Left ventricle myocardium inferior (tissue), 1 donor: ENCODE measurements at places on chromosomes 4 and X. TPM values are rescaled to one million over a fixed set of nuclear protein-coding genes. Genes with fewer than 3 reads are reported as not detected.

TMEM144 gene
- 11.4 TPM for total RNA-seq

DNA sequence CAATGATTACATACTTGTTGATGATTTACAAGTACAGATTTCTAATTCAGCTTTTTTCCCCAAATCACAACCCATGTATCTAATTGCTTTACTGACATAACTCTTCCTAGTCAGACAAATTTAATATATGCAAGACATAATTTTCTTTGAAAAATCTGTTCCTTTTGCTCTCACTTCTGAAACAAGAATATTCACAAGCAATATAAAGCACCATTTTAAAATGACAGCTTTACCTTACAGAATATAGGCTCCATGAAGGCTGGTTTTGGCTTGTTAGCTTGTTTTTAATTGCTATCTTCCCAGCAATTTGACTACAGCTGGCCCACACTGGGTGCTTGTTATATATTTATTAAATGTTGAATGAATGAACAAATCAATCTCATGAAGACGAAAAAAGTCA lies 24.5 kb downstream of the GPM6A start:
- H3K27ac ChIP-seq: no peak overlapping the region
- no peaks in the 10 kb centered on the region for H3K27me3 ChIP-seq
- DNase-seq: no peak
- no peaks in the 10 kb centered on the region for H3K36me3 ChIP-seq

DNA sequence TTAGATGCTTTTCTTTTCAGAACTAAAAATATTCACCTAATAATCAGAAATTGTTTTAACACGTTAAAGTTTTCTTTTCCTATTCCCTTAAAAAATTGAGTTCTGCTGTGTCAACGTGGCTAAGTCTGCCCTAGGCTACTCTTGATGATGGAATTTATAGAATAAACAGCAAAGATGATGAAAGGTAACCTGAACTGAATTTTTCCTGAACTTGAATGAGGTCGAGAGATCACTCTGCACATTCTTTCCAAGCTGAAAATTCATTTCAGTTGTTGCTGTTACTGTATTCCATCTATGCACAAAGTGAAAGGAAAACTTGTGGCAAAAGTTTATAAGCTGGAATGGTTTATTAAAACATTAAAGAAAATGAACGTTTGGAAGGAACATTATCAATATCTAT lies 245.9 kb upstream of the GIMD1 start:
- no peak overlapping the region for H3K27ac ChIP-seq
- H3K4me1 ChIP-seq: no peaks in the 10 kb centered on the region
- no peaks in the 10 kb centered on the region for H3K27me3 ChIP-seq
- H3K36me3 ChIP-seq: no peaks in the 10 kb centered on the region

- no peaks in the 10 kb centered on the region for H3K36me3 ChIP-seq
- no peak overlapping the region for H3K4me3 ChIP-seq
- H3K4me1 ChIP-seq: peaks cover 60% of the 10 kb centered on the region
- H3K27me3 ChIP-seq: no peaks in the 10 kb centered on the region
- no peak overlapping the region for H3K27ac ChIP-seq
- DNase-seq: no peak
Observed at GRCh38 chr4:174278467-174278866, 5.0 kb downstream of the FBXO8 start.

BEX5 gene
- total RNA-seq: 0.99 TPM

DNA sequence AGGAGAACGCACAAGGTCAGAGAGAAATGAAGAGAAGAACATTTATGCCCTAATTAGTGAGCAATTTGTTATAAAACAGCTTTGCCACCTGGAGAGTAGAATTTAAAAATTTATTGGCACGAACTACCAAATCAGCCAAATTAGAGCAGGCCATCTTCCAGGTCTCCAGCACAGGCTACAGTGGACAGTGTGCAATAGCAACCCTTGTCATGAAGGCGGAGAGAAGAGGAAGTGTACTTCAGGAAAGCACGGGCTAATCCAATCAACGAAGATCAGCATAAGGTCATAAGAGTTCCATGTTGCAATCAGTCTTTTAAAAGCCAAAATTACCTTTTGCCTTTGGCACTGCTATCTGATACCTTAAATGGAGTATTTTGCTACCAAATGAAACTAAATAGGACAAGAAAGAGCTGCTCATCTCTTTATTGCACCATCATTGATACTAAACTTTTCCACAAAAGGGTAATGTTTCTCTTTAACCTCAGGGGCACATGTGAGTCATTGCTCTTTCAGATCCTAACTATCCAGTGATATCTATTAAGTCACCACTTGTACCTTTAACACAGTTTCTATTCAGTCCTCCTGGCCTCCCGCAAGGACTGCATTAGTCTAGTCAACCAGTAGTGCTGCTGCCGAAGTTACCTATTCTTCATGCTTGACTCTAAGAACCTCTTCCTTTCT lies 19.9 kb downstream of the ANK2 start:
- no peak overlapping the region for H3K27ac ChIP-seq
- H3K4me3 ChIP-seq: no peak overlapping the region
- no peaks in the 10 kb centered on the region for H3K36me3 ChIP-seq
- no peaks in the 10 kb centered on the region for H3K27me3 ChIP-seq

DNA sequence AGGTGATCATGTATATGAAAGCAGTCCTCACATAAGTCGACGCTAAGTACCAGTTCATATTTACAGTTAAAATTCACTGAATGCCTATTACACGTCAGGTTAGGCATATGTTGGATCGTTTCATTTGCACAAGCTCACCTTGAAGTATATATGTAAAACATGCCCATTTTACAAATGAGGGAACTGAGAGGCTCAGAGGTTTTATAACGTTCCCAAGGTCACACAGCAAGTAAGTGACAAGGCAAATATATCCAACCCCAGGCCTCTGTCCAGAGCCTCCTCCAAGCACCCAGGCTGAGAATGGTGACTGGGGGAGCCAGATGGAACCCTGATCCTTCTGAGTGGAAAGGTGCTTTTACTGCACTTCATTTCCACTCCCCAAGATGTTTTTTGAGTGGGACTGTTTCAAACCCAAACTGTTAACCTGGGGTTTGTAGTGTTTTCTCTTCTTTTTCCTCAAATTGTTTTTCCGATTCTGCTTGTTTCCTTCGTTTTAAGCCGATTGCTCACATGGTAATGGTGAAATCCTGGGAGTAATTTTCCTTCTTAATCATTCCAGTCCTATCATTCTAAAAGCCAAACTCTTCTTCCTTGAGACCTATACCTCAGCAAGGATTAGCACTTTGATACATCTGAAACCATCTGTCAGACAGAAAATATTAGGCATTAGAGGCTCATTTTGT lies 791 bp downstream of the SMIM20 start:
- no peaks in the 10 kb centered on the region for H3K27me3 ChIP-seq
- H3K27ac ChIP-seq: peak overlapping the region; percentile 88
- H3K4me3 ChIP-seq: peak overlapping the region; percentile 76
- peaks cover 32% of the 10 kb centered on the region for H3K4me1 ChIP-seq

GRCh38 chr4:183356931-183357675 lies 34.9 kb upstream of the CLDN24 start:
- no peak overlapping the region for H3K27ac ChIP-seq
- H3K27me3 ChIP-seq: peaks cover 10% of the 10 kb centered on the region
- no peaks in the 10 kb centered on the region for H3K36me3 ChIP-seq
- DNase-seq: no peak
- H3K4me3 ChIP-seq: no peak overlapping the region

SSX2 gene
- total RNA-seq: not detected

ZCCHC13 gene
- not detected for total RNA-seq

DNA sequence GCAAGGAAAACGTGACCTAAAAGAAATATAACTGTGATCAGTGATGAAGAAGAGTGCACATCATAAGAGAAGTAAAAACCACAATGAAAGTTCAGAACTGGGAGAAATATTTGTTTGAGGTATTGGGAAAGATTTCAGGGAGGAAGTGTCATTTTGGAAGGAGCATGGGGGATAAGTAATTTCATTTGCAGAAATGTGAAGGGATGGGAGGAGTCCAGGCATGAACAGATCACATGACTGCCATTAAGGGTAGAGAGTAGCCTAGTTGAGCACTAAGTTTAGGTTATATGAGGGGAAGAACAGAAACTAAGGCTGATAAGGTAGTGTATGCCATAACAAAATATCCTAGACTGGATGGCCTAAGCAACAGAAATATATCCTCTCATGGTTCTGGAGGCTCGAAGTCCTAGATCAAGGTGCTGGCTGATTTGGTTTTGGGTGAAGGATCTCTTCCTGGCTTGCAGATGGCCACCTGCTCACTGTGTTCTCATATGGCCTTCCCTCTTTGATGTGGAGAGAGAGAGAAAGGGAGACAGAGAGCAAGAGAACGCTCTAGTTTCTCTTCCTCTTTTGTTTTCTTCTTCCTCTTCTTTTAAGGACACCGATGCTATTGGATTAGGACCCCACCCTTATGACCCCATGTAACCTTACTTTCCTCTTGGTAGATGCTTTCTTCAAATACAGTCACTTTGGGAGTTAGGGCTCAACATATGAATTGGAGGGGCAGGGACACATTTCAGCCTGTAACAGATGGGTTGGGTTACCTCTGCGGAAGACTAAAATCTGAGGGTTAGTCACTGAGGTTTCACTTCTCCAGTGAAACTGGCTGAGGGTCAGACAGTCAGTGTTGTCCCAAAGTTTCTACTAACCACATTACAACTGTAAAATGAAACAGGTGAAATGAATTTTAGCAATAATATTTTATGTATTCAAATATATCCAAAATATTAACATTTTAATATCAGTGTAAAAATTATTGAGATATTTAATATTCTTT lies 77.9 kb downstream of the EGF start:
- no peaks in the 10 kb centered on the region for H3K27me3 ChIP-seq
- H3K4me1 ChIP-seq: peaks cover 3% of the 10 kb centered on the region
- H3K27ac ChIP-seq: no peak overlapping the region
- no peak for DNase-seq
- H3K36me3 ChIP-seq: no peaks in the 10 kb centered on the region
- no peak overlapping the region for H3K4me3 ChIP-seq

MAGEA2B gene
- not detected for total RNA-seq

- no peak for DNase-seq
- H3K36me3 ChIP-seq: no peaks in the 10 kb centered on the region
- H3K27me3 ChIP-seq: no peaks in the 10 kb centered on the region
- H3K4me3 ChIP-seq: no peak overlapping the region
Observed at GRCh38 chr4:17065821-17066220, 167.4 kb upstream of the LDB2 start.

GRCh38 chrX:100120956-100121355 lies 289.1 kb downstream of the PCDH19 start:
- H3K36me3 ChIP-seq: no peaks in the 10 kb centered on the region
- H3K27me3 ChIP-seq: no peaks in the 10 kb centered on the region
- no peak overlapping the region for H3K27ac ChIP-seq
- no peak for DNase-seq

NLGN3 gene
- total RNA-seq: 0.41 TPM

STOX2 gene
- total RNA-seq: 12.2 TPM

DNA sequence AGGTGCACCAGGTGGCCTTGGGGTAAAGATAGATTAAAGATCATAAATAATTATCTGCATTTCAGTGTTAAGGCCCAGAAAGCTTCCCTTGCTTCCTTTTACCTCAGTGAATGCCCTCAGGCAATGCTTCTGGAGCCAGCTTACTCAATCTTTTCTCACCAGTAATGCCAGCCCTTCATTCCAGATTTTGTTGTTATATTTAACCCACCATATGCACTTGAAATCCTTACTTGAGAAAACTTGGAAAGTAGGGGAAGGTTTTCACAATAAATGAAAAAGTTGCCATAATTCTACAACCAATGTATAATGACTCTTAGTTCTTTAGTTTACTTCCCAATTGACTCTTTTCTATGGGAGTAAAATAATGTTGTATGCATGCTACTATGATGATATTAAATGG lies 17.1 kb upstream of the PBDC1 start:
- no peak overlapping the region for H3K4me3 ChIP-seq
- no peak overlapping the region for H3K27ac ChIP-seq
- DNase-seq: no peak
- no peaks in the 10 kb centered on the region for H3K27me3 ChIP-seq
- no peaks in the 10 kb centered on the region for H3K36me3 ChIP-seq

P2RY4 gene
- total RNA-seq: not detected

DNA sequence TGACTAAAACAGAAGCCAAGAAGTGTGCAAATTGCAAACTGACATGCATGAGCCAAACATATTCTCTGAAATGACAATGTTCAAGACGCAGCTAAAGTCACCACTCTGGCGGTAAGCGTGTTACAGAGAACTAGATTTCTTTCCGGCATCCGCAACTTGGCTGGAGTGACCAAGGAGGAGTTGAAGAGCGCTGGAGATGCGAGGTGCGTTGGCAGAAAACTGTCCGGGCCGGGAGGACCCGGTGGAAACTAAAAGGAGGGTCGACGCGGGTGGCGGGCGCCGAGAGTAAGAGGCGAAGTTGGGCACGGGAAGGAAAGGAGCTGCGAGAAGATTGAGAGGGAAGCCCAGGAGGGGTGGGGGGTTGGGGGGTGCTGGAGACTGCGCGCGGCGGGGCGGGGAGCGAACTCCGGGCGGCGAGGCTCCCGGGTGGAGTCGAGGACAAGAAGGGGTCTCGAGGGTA lies 807 bp downstream of the SEL1L3 start:
- peak overlapping the region; percentile 88 for H3K4me3 ChIP-seq
- no peaks in the 10 kb centered on the region for H3K36me3 ChIP-seq
- no peaks in the 10 kb centered on the region for H3K27me3 ChIP-seq
- DNase-seq: peak; percentile 14
- peaks cover 49% of the 10 kb centered on the region for H3K4me1 ChIP-seq
- H3K27ac ChIP-seq: peak overlapping the region; percentile 48

DNA sequence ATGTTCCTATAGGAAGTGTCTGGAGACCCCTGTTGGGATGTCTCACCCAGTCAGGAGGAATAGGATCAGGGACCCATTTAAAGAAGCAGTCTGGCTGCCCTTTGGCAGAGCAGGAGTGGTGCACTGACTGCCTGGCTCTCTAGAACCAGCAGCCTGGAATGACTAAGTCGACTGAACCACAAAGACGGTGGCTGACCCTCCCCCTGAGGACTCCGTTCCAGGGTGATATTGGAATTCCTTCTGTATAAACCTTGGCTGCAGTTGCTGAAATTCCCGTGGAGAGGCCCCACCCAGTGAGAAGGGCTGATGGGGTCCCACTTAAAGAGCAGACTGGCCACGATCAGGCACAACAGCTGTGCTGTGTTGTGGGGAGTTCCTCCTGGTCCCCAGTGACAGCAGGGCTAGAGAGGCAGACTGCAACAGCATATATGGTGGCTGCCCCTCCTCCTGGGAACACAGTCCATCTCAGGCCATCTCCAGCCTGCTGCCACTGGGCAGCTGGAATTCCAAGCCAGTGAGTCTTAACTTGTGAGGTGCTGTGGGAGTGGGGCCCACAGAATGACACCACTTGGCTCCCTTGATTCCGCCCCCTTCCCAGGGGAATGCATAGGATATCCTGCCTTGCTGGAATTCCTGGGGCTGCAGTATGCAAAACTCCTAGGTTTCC lies 41.8 kb upstream of the RLIM start:
- H3K4me1 ChIP-seq: no peaks in the 10 kb centered on the region
- no peaks in the 10 kb centered on the region for H3K27me3 ChIP-seq
- no peak overlapping the region for H3K4me3 ChIP-seq
- DNase-seq: no peak

MID1 gene
- total RNA-seq: 9.4 TPM

GRCh38 chr4:73453701-73454005 lies 17.6 kb downstream of the AFP start:
- no peak for DNase-seq
- no peak overlapping the region for H3K4me3 ChIP-seq
- H3K4me1 ChIP-seq: no peaks in the 10 kb centered on the region
- H3K36me3 ChIP-seq: no peaks in the 10 kb centered on the region
- H3K27me3 ChIP-seq: no peaks in the 10 kb centered on the region

GRCh38 chr4:53193111-53193510 lies 172.8 kb downstream of the SCFD2 start:
- H3K36me3 ChIP-seq: no peaks in the 10 kb centered on the region
- H3K27me3 ChIP-seq: no peaks in the 10 kb centered on the region
- H3K27ac ChIP-seq: no peak overlapping the region
- DNase-seq: no peak
- no peak overlapping the region for H3K4me3 ChIP-seq
- peaks cover 5% of the 10 kb centered on the region for H3K4me1 ChIP-seq

HSPA4L gene
- total RNA-seq: 16.1 TPM

BGN gene
- 84.3 TPM for total RNA-seq

OCIAD1 gene
- total RNA-seq: 129 TPM
